ENCODE measurements at places on chromosomes 7 and 10. TPM values are rescaled to one million over a fixed set of nuclear protein-coding genes. Genes with fewer than 3 reads are reported as not detected.

The BMPER gene
- not detected for total RNA-seq

The SLC26A4 gene
- 1.1 TPM for total RNA-seq

The PODXL gene
- 1.5 TPM for total RNA-seq

The KCNH2 gene
- 3.8 TPM for total RNA-seq

The PIK3AP1 gene
- 7.9 TPM for total RNA-seq

DNA sequence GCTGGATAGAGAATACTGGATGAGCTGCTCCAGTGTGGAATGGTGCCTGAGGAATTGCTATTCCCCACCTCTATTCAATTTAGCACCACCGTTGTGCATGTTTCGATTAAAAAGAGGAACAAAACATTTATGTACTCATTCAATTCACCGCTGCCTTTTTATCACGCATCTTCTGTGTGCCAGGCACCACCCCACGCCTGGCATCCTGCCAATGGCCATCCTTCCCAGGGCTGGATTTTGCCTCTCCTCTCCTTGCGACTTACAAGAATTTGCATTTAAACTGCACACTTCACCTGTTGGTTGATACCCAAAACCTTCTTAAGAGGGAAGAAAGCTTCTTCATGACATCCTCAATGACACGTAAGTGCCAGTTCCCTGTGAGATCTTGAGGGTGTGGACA, 110.2 kb upstream of the DPP6 start:
- H3K27ac ChIP-seq, result no peak overlapping the region
- no peaks in the 10 kb centered on the region for H3K36me3 ChIP-seq
- DNase-seq, result no peak

DNA sequence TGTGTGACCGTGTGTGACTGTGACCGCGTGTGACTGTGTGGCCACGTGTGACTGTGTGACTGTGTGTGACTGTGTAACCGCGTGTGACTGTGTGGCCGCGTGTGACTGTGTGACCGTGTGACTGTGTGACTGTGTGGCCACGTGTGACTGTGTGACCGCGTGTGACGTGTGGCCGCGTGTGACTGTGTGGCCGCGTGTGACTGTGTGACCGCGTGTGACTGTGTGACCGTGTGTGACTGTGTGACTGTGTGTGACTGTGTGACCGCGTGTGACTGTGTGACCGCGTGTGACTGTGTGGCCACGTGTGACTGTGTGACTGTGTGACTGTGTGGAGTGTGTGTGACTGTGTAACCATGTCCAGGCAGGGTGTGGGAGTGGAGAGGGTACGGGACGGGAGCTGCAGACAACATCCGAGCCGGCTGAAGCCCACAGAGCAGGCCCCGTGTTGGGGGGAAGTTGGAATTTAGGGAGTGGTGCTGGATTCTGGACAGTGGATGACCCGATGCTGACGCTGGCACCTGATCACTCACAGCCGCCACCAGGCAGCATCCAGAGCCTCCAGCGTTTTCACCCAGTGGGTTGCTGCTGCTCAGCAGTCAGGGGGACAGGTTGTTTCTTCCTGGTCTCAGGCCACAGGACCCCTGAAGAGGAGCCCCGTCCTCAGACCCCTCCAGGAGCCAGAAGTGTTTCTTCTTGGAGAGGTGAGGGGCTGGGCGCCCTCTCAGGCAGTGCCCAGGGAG, 503.5 kb downstream of the DNAJB6 start:
- H3K36me3 ChIP-seq, result no peaks in the 10 kb centered on the region
- no peak overlapping the region for H3K4me3 ChIP-seq
- H3K27ac ChIP-seq, result no peak overlapping the region
- H3K4me1 ChIP-seq, result no peaks in the 10 kb centered on the region

DNA sequence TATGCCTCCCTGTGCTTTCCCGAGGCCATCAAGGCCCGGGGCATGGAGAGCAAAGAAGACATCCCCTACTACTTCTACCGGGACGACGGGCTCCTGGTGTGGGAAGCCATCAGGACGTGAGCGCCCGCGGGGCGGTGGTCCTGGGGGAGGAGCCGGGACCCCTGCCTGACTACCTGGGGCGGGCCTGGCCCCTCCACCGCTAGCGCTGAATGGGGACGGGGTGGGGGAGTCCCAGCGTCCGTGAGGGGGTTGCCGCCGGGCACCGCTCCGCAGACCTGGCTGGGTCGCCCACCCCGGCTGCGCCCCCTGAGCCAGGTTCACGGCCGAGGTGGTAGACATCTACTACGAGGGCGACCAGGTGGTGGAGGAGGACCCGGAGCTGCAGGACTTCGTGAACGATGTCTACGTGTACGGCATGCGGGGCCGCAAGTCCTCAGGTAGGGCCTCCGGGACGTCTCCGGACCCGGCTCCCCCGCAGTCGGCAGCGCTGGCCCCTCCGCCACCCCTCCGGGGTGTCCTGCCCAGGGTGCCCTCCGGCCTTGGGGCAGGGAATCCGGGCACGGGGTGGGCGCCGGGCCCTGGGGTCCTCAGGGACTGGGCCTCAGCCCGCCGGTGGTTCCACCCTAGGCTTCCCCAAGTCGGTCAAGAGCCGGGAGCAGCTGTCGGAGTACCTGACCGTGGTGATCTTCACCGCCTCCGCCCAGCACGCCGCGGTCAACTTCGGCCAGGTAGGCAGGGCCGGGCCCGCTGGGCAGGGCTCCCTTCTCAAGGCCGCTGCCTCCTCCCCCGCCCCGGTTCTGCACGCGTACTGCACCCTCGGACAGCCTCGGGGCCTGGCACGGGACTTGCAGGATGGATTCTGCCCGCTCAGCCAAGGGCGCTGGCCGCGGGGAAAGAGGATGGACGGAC, 69.3 kb downstream of the ALOX5 start:
- H3K4me1 ChIP-seq, result no peaks in the 10 kb centered on the region
- H3K36me3 ChIP-seq, result no peaks in the 10 kb centered on the region
- H3K27me3 ChIP-seq, result peaks cover 32% of the 10 kb centered on the region
- DNase-seq, result no peak
- H3K27ac ChIP-seq, result no peak overlapping the region

Data from T-cell (primary cell).